Dorsolateral prefrontal cortex (tissue), 122 donors: ENCODE measurements at places on chromosomes 1 and 21. TPM values are rescaled to one million over a fixed set of nuclear protein-coding genes. Genes with fewer than 3 reads are reported as not detected.

Gene OR2W3
- 2.5 TPM for total RNA-seq

Gene IVL
- total RNA-seq, result not detected

DNA sequence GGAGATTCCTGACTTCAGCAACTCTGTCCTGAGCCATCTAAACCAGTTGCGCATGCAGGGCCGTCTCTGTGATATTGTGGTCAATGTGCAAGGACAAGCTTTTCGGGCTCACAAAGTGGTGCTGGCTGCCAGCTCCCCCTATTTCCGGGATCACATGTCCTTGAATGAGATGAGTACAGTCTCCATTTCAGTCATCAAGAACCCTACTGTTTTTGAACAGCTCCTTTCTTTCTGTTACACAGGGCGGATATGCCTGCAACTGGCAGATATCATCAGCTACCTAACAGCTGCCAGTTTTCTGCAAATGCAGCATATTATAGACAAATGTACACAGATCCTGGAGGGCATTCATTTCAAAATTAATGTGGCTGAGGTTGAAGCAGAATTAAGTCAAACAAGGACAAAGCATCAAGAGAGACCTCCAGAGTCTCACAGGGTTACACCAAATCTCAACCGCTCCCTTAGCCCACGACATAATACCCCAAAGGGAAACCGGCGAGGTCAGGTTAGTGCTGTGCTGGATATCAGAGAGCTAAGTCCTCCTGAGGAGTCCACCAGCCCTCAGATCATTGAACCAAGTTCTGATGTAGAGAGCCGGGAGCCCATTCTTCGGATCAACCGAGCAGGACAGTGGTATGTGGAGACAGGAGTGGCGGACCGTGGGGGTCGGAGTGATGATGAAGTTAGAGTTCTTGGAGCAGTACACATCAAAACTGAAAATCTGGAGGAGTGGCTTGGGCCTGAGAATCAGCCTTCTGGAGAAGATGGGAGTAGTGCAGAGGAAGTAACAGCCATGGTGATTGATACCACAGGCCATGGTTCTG lies 2.3 kb downstream of the ZBTB37 start:
- DNase-seq, result no peak

Gene S100A10
- 13.0 TPM for total RNA-seq

GRCh38 chr21:41497788-41498187 lies 10.2 kb downstream of the TMPRSS2 start:
- no peak for DNase-seq
